Skeletal muscle tissue (tissue), 5 donors: ENCODE measurements at places on chromosomes 2 and 18. TPM values are rescaled to one million over a fixed set of nuclear protein-coding genes. Genes with fewer than 3 reads are reported as not detected.

DSG1 gene
- total RNA-seq = not detected

TCF23 gene
- 0.52 TPM for total RNA-seq

MEP1B gene
- total RNA-seq = not detected

CPLX4 gene
- not detected for total RNA-seq

FBXO41 gene
- total RNA-seq = under 0.01 TPM

RAB31 gene
- 16.7 TPM for total RNA-seq
